Endothelial cell of umbilical vein (primary cell): ENCODE measurements at places on chromosomes 5 and 9. TPM values are rescaled to one million over a fixed set of nuclear protein-coding genes. Genes with fewer than 3 reads are reported as not detected.

DNA sequence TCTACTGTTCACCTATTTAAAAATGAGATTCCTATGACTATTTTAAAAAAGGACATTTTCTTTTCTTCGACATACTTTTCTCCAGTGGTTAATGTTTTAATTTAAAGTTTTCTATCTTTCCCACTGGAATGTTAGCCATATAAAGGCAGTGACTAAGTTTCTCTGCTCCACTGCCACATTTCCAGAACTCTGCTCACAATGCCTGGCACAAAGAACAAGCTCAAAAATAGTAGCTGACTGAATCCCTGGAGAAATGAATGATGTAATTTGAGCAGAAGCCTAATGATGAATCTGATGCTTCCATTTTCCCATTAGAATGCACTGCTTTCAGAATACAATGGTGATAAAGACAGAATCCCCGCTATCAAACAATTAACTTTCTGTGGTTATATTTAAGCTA is 817.8 kb downstream of the MTRR start:
- H3K4me3 ChIP-seq, result no peak overlapping the region
- no peaks in the 10 kb centered on the region for H3K4me1 ChIP-seq
- no peak for DNase-seq

DNA sequence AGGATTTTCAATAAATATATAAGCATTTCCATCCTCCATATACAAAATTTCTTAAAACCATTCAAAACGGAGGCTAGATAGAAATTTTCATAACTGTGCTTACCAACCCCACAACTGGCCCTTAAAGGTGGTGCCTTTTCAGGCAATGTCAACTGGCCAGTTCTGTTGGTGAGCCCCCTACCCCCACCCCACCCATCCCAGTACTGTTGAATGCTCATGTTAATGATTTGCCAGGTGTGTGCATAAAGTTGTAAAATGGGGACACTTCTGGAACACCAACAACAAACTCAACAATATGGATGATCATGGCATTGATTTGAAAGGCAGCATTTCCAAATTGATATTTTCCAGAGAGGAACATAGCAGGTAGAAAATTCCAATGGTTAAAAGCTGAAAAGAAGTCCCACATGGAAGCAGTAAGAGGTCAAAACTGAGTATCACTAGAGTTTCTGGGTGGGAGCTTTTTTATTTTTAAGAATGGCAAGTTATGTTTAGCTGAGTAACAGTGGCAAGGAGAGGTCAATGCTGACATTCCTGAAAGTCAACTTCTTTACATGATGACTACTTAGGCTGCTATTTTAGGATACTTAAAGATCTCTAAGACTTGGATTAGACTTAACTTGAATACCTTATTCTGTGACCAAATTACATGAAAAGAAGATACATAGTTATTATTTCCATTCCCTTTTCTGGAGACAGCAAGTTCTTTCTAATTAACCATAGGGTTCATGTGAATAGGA is 2.7 kb downstream of the LEAP2 start:
- H3K4me1 ChIP-seq, result no peaks in the 10 kb centered on the region
- H3K27me3 ChIP-seq, result no peaks in the 10 kb centered on the region
- no peak overlapping the region for H3K4me3 ChIP-seq

GRCh38 chr9:14135421-14135820 is 178.5 kb downstream of the NFIB start:
- DNase-seq, result no peak
- H3K27me3 ChIP-seq, result no peaks in the 10 kb centered on the region
- no peaks in the 10 kb centered on the region for H3K4me1 ChIP-seq

DNA sequence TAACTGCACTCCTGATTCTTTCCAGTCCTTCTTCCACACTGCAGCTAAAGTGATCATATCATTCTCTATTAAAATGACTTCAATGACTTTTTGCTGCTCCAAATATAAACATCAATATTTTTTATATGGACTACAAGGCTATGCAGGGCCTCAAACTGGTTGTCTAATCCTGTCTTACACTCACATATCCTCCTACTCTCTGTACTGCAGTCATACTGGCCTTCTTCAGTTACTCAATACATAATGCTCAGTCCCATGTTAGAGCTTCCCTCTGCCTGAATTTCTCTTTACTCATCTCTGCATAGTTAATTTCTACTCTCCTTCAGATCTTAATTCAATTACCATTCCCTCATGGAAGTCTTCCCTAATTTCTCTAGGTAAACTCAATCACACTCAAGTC is 3.4 kb downstream of the MEIKIN start:
- H3K27me3 ChIP-seq, result peaks cover 8% of the 10 kb centered on the region
- no peaks in the 10 kb centered on the region for H3K4me1 ChIP-seq
- H3K27ac ChIP-seq, result no peak overlapping the region
- H3K4me3 ChIP-seq, result no peak overlapping the region
- H3K36me3 ChIP-seq, result no peaks in the 10 kb centered on the region
- no peak for DNase-seq

DNA sequence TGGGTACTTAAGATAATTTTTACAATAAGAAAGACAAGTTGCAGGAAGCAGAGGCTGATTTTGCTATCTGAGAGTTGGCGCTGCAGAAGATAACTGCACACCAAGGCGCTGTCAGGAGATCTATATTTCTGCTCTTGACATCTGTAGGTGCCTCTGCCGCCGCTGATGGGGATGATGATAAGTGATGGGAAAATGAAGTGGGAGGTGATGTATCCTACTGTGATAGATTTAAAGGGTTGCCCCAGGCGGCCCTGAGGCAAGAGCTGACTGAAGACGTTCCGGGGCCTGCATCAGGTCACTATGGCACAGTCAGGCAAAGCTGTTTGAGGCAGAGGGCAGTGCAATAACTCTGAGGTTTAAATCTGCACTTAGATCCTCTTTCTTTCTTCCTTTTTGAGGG is 78.1 kb downstream of the SNCAIP start:
- no peak overlapping the region for H3K4me3 ChIP-seq
- no peaks in the 10 kb centered on the region for H3K4me1 ChIP-seq
- no peaks in the 10 kb centered on the region for H3K27me3 ChIP-seq
- no peaks in the 10 kb centered on the region for H3K36me3 ChIP-seq

- H3K27ac ChIP-seq, result no peak overlapping the region
- no peaks in the 10 kb centered on the region for H3K4me1 ChIP-seq
- DNase-seq, result no peak
- H3K27me3 ChIP-seq, result no peaks in the 10 kb centered on the region
- no peak overlapping the region for H3K4me3 ChIP-seq
These were observed 112.6 kb downstream of the TMC1 start for GRCh38 chr9:72633966-72634365.

GRCh38 chr5:153459051-153459743 is 31.3 kb upstream of the GRIA1 start:
- H3K27me3 ChIP-seq, result no peaks in the 10 kb centered on the region
- no peaks in the 10 kb centered on the region for H3K4me1 ChIP-seq
- no peaks in the 10 kb centered on the region for H3K36me3 ChIP-seq

DNA sequence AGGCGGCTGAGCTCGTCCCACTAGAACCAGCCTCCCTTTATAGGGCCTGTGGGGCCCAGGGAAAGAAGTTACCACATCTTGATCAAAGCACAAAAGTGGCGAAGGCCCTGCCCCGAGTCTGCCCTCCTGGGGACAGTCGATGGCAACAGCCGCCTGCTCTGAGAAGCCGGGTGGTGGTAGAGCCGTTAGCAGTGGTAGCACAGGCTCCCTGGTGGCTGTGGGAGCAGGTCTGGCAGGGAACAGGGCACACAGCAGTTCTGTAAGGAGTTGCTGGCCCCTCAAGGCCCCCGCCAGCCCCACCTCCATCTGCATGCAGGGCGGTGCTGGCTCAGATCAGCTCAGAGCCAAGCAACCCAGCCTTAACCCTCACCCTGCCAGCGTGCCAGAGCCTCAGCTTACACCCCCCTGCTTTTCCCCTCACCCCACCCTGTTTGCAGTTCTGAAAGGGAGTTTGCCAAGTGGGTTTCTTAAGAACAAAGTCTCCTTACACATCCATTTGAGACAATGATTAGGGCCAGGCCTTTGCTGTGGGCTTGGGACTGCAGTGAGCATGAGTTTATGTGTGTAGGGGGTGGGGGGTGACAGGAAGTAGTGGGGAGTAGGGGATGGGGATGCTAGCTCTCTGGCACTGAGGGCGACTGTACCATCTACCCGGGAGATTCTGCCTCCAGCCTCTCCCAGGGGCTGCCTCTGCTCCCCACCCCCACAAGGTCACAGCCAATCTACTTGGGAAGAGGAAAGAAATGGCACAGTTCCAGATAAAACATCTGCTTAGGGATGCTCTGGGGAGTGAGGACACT is 11.8 kb downstream of the ACSL6 start:
- no peak overlapping the region for H3K4me3 ChIP-seq
- peaks cover 17% of the 10 kb centered on the region for H3K4me1 ChIP-seq
- no peaks in the 10 kb centered on the region for H3K27me3 ChIP-seq
- no peak for DNase-seq
- H3K36me3 ChIP-seq, result no peaks in the 10 kb centered on the region

DNA sequence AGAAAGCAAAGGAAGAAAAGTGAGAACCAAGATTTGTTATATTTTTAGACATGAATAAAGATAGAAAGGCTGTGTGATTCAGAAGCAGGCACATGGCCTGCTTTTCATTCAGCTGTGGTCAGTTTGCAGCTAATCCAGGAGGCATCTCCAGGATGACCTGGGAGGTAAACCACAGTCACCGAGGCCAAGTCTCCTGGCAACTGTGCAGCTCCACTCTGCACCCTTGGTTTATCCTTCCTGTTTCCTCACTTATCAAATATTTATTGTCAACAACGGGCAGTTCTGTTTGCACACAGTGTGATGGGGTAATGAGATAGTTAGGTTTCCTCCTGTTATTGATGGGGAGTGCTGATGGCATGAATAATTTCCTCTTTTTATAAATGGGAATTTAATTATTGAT is 243.0 kb downstream of the PSAT1 start:
- no peak overlapping the region for H3K4me3 ChIP-seq
- H3K36me3 ChIP-seq, result no peaks in the 10 kb centered on the region
- H3K27ac ChIP-seq, result no peak overlapping the region
- no peaks in the 10 kb centered on the region for H3K27me3 ChIP-seq
- no peak for DNase-seq

DNA sequence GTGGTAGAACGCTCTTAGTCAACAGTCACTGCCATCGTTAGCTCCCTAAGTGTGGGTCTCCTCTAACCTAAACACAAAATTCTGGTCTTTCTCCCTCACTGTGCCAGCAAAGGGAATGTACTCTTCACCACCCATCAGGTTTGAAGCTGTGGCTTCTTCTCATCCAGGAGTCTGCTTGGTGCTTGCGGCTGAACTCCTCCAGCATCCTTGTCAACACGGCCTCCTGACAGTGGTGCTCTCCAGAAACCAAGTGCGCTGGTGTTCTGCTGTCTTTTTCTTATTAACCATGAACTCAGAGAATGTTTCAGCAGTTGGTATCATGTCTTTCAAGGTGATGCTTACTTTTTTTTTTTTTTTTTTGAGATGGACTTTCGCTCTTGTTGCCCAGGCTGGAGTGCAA is 23.9 kb upstream of the LPCAT1 start:
- H3K4me3 ChIP-seq, result no peak overlapping the region
- no peaks in the 10 kb centered on the region for H3K36me3 ChIP-seq
- peaks cover 3% of the 10 kb centered on the region for H3K4me1 ChIP-seq
- H3K27ac ChIP-seq, result no peak overlapping the region
- no peak for DNase-seq

- H3K4me1 ChIP-seq, result peaks cover 6% of the 10 kb centered on the region
- no peak overlapping the region for H3K4me3 ChIP-seq
- H3K27ac ChIP-seq, result no peak overlapping the region
- no peaks in the 10 kb centered on the region for H3K27me3 ChIP-seq
These were observed 7.2 kb upstream of the TMEM210 start for GRCh38 chr9:137178939-137179630.

DNA sequence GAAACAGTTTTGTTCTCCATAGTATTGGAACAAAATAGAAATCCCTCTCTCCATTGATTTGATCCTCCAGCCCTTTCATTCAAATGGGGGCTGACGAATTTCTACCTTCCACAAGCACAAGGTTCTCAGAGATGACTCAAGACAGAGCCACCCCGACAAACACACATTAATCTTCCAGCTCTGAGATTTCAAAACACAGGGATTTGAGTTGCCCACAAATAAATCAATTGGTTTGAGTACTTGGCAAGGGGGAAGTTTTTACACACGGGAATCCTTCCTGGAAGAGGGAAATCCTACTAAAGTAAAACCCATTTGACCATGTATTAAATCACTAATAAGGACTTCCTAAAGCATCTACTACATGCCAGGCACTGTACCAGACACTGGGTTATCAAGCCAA is 5.4 kb downstream of the ADRA1B start:
- no peak overlapping the region for H3K27ac ChIP-seq
- H3K4me1 ChIP-seq, result no peaks in the 10 kb centered on the region
- no peaks in the 10 kb centered on the region for H3K36me3 ChIP-seq
- DNase-seq, result no peak
- H3K4me3 ChIP-seq, result no peak overlapping the region
- peaks cover 7% of the 10 kb centered on the region for H3K27me3 ChIP-seq

- peaks cover 24% of the 10 kb centered on the region for H3K4me1 ChIP-seq
- H3K36me3 ChIP-seq, result no peaks in the 10 kb centered on the region
- no peak overlapping the region for H3K27ac ChIP-seq
These were observed 18.8 kb downstream of the BICD2 start for GRCh38 chr9:92745881-92746280.

- H3K27ac ChIP-seq, result no peak overlapping the region
- H3K36me3 ChIP-seq, result no peaks in the 10 kb centered on the region
These were observed 53.0 kb upstream of the KLF4 start for GRCh38 chr9:107542411-107543157.

- no peaks in the 10 kb centered on the region for H3K36me3 ChIP-seq
- no peak for DNase-seq
- H3K4me1 ChIP-seq, result peaks cover 19% of the 10 kb centered on the region
- no peak overlapping the region for H3K27ac ChIP-seq
- no peaks in the 10 kb centered on the region for H3K27me3 ChIP-seq
These were observed 264.1 kb downstream of the MLLT3 start for GRCh38 chr9:20358207-20358606.

- peaks cover 27% of the 10 kb centered on the region for H3K4me1 ChIP-seq
- H3K36me3 ChIP-seq, result no peaks in the 10 kb centered on the region
- H3K4me3 ChIP-seq, result no peak overlapping the region
- H3K27me3 ChIP-seq, result no peaks in the 10 kb centered on the region
These were observed 8.9 kb downstream of the RABGAP1 start for GRCh38 chr9:122949696-122950095.

The TSLP gene
- not detected in 2 replicates for total RNA-seq

The HTR4 gene
- total RNA-seq, result not detected in 2 replicates

The SAXO1 gene
- total RNA-seq, result not detected in 2 replicates

The PCBD2 gene
- total RNA-seq, result 10.0 and 10.7 TPM in 2 replicates

The CTXN3 gene
- total RNA-seq, result not detected in 2 replicates

The FOXD4L5 gene
- total RNA-seq, result 0.42 TPM in 1 of 2 replicates, not detected in the other

The FGD3 gene
- total RNA-seq, result not detected in 2 replicates

The TMEM232 gene
- 0.37 and 0.38 TPM in 2 replicates for total RNA-seq
